ENCODE measurements at places on chromosomes 1 and 21.

DNA sequence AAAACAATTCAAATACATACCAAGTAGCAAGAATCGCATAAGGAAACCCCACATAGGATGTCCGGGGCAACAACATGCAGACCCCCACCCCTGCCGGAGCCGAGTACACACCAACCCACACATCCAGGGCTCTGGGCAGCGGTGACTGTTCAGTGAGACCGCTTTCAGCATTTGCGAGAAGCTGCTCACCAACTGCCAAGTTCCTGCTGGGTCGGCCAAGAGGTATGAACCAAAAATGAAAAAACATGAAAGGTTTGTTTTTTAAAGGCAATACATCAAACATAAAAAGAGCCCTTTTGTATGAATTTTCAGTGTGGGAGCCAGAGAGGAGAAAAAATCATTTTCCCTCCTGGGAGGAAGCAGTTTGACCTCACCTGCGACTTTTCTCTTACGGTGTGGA, 92.3 kb downstream of the SIM2 start:
- DNase-seq: no peak

DNA sequence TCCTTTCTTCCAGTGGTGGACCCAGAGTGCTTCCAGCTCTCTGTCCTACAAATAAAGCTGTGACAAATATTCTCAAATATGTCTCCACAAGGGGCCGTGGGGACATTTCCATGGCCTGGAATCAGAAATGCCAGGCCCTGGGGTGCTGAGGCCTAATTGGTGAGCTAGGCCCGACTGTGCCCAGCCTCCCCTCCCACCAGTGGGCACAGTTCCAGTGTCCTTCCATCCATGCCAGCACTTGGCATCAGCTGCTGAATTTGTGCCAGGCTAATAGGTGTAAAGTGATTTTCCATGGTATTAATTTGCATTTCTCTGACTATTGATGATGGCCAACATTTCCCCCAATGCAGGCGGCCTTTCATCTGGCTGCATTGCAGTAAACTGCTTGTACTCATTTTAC, 48.5 kb upstream of the B3GALT5 start:
- DNase-seq: no peak

DNA sequence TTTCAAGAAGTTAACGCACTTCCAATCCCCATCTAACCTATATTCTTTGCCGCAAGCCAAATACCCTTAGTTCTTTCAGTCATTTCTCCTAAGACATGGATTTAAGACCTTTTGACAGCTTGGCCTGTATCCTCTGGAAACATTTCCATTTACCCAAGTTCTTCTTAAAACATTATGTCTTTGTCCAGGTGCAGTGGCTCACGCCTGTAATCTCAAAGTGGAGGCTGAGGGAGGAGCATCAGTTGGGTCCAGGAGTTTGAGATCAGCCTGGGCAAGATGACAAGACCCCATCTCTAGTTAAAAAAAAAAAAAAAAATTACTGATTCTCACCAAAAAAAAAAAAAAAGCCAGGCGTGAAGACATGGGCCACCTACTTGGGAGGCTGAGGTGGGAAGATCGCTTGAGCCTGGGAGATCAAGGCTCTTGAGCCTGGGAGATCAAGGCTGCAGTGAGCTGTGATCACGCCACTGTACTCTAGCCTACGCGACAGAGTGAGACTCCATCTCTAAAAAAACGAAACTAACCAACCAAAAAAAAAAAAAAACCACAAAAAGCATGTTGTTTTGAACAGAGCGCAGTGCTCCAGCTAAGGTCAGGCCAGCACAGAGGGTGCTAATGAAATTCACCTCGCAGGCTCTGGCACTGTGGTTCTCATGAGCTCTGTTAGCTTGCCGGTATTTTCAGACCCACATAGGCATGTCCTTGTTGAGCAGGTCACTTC, 36.0 kb downstream of the NUAK2 start:
- DNase-seq: peak; percentile 65

GRCh38 chr21:35081861-35082260, 32.8 kb upstream of the RUNX1 start:
- DNase-seq: no peak

GRCh38 chr21:41653954-41654491, 112.8 kb downstream of the RIPK4 start:
- no peak for DNase-seq

DNA sequence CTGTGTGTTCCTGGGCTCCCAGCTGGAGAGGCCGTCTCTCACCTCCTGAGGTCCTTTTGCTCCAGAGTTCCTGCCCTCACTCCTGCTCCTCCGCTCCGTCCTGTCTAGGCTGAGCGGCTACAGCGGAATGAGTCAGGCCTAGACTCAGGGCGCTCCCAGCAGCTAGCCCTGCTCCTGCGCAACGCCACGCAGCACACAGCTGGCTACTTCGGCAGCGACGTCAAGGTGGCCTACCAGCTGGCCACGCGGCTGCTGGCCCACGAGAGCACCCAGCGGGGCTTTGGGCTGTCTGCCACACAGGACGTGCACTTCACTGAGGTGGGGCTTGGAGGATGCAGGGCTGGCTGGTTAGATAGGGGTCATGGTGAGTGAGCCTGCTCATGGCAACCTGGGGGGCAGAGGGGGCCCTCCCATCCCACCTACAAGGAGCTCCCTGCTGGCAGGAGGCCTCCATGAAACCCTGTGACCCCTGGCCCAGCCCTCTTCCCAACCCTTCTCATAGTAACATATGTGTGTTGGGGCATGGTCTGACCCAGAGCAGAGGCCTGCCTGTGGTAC, 15.1 kb downstream of the PSRC1 start:
- DNase-seq: no peak

DNA sequence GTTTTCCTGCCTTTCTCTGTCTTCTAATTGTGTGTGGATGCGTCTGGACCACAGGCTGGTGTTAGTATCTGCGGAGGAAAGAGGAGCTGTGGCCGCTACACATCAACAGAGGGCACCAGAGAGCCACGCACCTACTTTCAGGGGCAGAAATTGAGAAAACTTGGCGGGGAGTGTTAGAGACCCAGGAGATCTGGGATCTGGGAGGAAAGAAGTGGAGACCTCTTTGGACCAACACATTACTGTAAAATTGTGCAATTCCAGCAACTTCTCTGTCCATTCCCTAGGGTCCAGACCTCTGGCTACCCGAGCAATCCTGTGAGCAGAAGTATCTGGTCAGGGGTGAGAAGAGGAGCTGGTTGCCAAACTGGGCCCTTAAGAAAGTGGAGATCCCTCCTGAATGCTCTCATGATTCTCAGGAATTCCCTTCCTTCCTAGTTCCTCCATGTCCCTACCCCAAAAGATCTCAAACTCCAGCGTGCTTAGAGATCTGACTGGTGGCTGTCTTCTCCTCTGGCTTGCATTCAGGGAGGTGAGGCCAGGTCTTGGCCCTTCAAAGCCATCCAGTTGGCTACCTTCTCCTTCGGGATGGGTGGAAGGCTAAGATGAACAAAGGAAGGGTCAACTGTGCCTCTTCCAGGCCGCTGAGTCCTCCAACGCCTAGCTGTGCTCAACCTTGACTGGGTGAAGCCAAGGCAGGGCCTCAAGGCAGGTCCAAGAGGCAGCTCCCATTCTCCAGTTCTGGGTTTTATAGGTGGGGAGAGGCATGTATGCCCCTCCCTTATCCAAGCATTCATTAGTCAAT, 1.2 kb upstream of the KIRREL1 start:
- peak; percentile 70 for DNase-seq

GRCh38 chr1:209387271-209387968, 196.1 kb upstream of the CAMK1G start:
- no peak for DNase-seq

DNA sequence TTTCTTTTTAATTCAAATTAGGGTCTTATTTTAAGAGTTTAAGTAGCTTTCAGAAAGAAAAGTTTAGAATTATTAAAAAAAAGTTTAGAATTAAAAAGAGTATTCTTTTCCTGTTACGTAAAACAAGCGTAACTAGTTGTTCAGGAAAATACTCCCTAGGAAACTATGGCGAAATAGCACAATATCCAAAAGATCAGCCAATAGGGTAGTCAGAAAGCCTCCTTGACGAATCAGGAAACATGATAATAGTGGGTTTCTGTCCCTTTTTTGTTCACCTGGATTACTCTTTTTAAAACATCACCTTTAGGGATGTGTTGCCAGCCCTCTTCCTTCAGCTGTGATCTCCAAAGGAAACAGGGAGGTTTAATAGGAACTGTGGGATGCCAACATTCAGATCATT, 25.2 kb downstream of the S1PR1 start:
- DNase-seq: no peak

GRCh38 chr1:221228594-221228993, 349.4 kb downstream of the HLX start:
- no peak for DNase-seq

DNA sequence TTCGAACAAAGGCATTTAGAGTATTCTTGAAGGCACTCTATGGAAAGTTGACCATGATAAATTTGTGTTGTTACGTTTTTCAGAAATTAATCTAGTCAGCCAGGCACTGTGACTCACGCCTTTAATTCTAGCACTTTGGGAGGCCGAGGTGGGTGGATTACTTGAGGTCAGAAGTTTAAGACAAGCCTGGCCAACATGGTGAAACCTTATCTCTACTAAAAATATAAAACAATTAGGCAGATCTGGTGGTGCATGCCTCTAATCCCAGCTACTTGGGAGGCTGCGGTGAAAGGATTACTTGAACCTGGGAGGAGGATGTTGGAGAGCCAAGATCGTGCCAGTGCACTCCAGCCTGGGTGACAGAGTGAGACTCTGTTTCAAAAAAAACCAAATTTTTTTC, 130.6 kb upstream of the BRINP3 start:
- DNase-seq: no peak

DNA sequence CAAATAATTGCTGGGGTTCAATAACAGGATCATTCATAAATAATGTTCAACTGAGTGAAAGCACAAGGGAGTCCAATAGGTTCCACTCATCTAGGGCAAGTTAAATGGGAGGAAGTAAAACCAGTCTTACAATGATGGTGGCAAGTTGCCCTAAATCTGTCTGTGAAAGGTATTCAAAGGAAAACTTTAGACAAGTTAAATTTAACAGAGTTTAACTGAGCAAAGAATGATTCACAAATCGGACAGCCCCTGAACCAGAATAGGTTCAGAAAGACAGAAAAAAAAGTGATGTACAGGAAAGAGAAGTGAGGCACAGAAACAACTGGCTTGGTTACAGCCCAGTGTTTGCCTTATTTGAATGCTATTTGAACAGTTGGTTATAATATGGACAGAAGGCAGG, 183.5 kb upstream of the ADGRL4 start:
- DNase-seq: no peak

GRCh38 chr1:156439036-156439776, 61.4 kb downstream of the MEF2D start:
- DNase-seq: no peak

DNA sequence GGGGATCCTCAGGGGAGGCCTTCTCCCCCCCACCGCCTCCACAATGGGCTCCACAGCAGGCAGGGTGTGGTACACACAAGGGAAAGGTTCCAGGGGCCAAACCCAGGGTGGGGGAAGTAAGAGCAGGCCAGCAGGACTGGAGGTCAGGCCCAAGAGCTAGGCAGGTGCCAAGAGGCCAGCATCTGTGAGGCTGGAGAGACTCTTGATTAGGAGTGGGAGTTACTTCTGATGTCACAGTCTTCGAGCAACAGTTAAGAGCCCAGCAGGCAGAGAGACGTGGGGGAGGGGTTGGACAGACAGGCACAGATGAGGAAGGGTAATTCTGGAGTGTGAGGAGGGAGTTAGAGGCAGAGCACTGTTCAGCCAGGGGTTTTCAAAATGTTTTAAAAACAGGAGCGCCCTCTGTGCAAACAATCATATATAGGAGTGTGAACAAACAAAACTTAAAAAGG, 55.8 kb downstream of the SLC9A1 start:
- peak; percentile 59 for DNase-seq

DNA sequence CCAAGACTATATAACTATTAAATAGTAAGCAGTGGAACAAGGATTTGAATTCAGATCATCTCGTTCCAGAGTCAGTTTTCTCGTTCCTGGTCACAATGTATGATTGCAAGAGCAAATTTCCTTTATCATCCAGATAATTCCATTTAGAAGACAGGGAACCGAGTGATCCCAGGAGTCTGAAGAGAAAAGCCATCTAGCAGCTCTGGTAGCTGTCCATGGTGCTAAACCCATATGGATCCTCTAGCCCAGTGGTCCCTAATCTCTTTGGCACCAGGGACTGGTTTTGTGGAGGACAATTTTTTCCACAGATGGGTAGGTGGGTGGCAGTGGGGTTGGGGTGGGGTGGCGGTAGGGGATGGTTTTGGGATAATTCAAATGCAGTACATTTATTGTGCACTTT, 229.4 kb downstream of the PTPRU start:
- no peak for DNase-seq

GRCh38 chr1:97174039-97174704, 452.6 kb downstream of the PTBP2 start:
- DNase-seq: no peak

- DNase-seq: no peak
Measured at GRCh38 chr1:5857011-5857410, 135.2 kb downstream of the NPHP4 start.

DNA sequence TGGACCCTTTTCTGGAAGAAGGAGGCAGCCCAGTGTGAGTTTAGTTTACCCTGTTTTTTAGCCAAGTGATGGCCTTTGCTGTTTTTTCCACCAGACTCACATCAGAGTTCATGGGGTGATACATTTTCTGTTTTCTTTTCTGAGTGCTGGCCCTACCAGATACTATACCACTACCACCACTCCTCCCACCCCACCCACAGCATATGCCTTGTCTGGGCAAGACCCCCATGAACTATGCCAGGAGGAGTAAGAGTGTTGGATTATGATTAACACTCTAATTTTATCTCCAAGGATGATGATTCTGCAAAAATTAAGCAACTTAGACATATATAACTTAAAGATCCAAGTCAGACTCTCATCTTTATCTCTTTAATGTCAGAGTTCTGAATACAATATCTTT, 26.1 kb downstream of the FABP3 start:
- no peak for DNase-seq

GRCh38 chr1:93304716-93305138, 41.0 kb upstream of the DR1 start:
- peak; percentile 45 for DNase-seq

GRCh38 chr1:219337588-219337987, 163.9 kb downstream of the LYPLAL1 start:
- no peak for DNase-seq

- DNase-seq: peak; percentile 64
Measured at GRCh38 chr1:16727190-16728111, 12.9 kb upstream of the RNU1-4 start.

- no peak for DNase-seq
Measured at GRCh38 chr1:160638926-160639325, 7.9 kb downstream of the SLAMF1 start.

GRCh38 chr1:183567584-183567983, 22.7 kb downstream of the NCF2 start:
- peak; percentile 44 for DNase-seq

DNA sequence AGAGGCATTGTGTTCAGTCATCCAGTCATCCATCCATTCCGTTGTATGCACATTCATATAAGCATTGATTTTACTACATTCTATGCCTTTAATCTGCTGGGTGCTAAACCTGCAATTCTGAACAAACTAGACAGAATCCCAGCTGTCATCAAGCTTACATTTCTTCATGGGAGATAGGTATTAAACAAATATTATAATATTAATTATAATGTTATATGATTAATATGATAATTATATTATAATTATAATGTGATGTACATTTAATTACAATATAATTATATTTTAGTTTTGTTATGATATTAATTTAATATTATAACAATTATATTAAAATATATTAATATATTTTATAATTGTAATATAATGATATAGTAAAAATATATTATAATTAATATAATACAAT, 112.4 kb downstream of the BRINP3 start:
- DNase-seq: no peak

Data from GM10248 (cell line).